ENCODE measurements at places on chromosomes 2 and 18.

DNA sequence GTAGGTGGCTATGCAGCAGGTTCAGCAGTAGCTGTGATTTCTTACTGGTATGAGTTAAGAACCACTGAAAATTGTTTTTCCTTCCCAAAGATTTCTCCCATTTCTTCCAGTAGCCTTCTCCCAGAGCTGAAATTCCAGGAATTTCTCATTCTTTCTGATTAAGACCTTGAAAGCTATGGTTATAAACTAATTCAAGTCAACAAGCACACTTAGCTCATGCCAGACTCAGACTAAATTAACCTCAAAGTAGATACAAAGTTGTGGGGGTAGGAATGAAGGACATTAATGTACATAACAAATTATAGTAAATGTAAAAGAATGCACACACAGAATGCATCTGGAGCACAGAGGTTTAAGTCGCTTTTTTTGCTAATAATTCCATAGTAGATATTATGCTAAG, 103.6 kb upstream of the SOX11 start:
- DNase-seq: no peak

- no peak for DNase-seq
Observed at GRCh38 chr2:65275141-65275915, 47.7 kb downstream of the ACTR2 start.

GRCh38 chr2:65353927-65354326, 78.5 kb downstream of the SPRED2 start:
- DNase-seq: no peak

DNA sequence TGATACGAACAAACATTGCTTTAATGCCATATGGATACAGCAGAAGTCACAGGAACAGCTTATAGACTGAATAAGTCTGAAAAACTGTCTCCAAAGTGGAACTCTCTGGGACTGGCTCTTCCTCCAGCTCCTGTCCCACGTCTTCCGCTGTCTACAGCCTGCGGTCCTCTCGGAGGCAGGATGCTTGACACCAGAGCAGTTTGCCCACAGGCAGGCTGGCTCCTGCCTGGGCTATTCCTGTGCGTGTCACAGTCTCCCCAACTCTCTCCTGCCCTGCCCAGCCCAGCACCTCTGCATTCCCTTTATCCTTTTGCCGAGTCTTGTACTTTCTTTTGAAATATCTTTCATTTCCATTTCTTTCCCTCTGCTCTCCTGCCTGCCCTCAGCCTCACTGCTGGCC, 234.1 kb downstream of the FHOD3 start:
- no peak for DNase-seq

- DNase-seq: no peak
Observed at GRCh38 chr2:63287956-63288355, 237.3 kb downstream of the OTX1 start.

All from stimulated activated CD8-positive, alpha-beta memory T cell treated with anti-CD3 and anti-CD28 coated beads, Interleukin-4, amount 100 ng/mL, for 24 hours (primary cell).